ENCODE measurements at places on chromosomes 2 and 18. TPM values are rescaled to one million over a fixed set of nuclear protein-coding genes. Genes with fewer than 3 reads are reported as not detected.
A peak's percentile ranks its signal among the peaks of the same experiment; 100 is the strongest.

DNA sequence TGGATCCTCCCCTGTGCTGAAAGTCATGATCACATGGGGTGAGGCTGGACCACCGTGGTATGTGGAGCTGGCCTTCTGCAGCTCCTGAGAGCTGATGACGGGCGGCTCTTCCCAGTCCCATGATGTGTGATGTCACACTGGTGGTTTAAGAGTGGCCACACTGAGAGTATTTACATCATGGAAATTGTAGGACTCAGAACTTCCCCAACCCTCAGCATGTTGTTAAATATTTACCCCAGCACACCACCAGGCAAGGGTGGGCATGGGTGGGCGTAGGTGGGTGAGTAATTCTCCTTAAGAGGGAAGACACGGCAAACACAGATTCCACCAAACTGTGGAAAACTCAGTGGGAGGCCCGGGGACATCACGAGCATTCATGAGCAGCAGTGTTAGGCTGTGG lies 106.8 kb downstream of the ALPK2 start:
- no peaks in the 10 kb centered on the region for H3K4me1 ChIP-seq
- no peaks in the 10 kb centered on the region for H3K27me3 ChIP-seq
- H3K4me3 ChIP-seq, result no peak overlapping the region
- H3K27ac ChIP-seq, result no peak overlapping the region

- no peak overlapping the region for H3K4me3 ChIP-seq
- no peaks in the 10 kb centered on the region for H3K36me3 ChIP-seq
- H3K27ac ChIP-seq, result no peak overlapping the region
- H3K27me3 ChIP-seq, result no peaks in the 10 kb centered on the region
Observed at GRCh38 chr2:37794717-37795116, 123.3 kb upstream of the CDC42EP3 start.

The CSRNP3 gene
- 10.0 TPM for total RNA-seq

GRCh38 chr2:10444463-10444862 lies 3.7 kb downstream of the ODC1 start:
- no peaks in the 10 kb centered on the region for H3K27me3 ChIP-seq
- no peaks in the 10 kb centered on the region for H3K36me3 ChIP-seq
- H3K4me1 ChIP-seq, result peaks cover 9% of the 10 kb centered on the region
- no peak for DNase-seq
- no peak overlapping the region for H3K4me3 ChIP-seq

DNA sequence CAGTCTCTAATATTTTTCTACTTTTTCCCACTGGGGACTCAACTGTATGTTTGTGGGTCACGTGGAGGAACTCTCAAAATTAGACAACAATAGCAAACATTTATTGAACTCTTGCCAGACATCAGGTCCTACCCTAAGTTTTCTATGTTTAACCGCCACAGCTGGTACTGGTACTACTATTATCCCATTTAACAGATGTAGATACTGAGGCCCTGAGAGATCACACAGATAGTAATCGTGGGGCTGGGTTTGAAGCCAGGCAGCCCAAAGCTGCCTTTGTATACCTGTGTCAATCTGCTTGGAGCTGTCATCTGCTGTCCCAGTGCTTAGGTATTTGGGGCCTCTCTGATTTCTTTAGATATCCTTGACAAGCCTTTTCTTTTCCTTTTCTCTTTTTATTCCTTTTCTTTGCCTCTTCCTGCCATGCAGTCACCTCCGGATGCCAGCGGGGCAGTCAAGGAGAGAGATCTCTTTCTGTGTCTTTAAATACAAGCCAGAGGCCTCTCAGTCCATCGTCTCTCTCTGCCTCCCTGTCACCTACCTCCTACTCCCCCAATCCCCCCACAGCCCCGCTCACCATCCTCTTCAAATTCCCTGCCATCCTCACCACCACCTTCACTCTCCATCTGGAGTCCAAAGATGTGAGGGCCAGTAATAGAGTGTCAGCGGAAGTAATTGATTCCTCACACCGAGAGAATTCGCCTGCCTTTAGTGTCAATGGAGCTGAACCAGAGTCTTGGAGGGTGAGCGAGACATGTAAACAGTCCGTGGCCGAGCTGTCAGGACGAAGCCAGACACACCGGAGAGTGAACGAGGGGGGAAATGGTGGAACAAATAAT lies 23.4 kb downstream of the NRP2 start:
- peak overlapping the region; percentile 96 for H3K27ac ChIP-seq
- DNase-seq, result no peak
- no peak overlapping the region for H3K4me3 ChIP-seq
- no peaks in the 10 kb centered on the region for H3K27me3 ChIP-seq

GRCh38 chr2:108403494-108403893 lies 25.7 kb downstream of the SULT1C4 start:
- H3K4me1 ChIP-seq, result no peaks in the 10 kb centered on the region
- no peaks in the 10 kb centered on the region for H3K27me3 ChIP-seq
- H3K27ac ChIP-seq, result no peak overlapping the region
- H3K4me3 ChIP-seq, result no peak overlapping the region

The RAB31 gene
- 333 TPM for total RNA-seq

GRCh38 chr2:157840568-157841156 lies 35.5 kb downstream of the ACVR1 start:
- H3K27me3 ChIP-seq, result no peaks in the 10 kb centered on the region
- peaks cover 18% of the 10 kb centered on the region for H3K4me1 ChIP-seq
- no peak for DNase-seq
- H3K27ac ChIP-seq, result no peak overlapping the region
- H3K36me3 ChIP-seq, result no peaks in the 10 kb centered on the region

The FAM124B gene
- total RNA-seq, result 1.0 TPM

DNA sequence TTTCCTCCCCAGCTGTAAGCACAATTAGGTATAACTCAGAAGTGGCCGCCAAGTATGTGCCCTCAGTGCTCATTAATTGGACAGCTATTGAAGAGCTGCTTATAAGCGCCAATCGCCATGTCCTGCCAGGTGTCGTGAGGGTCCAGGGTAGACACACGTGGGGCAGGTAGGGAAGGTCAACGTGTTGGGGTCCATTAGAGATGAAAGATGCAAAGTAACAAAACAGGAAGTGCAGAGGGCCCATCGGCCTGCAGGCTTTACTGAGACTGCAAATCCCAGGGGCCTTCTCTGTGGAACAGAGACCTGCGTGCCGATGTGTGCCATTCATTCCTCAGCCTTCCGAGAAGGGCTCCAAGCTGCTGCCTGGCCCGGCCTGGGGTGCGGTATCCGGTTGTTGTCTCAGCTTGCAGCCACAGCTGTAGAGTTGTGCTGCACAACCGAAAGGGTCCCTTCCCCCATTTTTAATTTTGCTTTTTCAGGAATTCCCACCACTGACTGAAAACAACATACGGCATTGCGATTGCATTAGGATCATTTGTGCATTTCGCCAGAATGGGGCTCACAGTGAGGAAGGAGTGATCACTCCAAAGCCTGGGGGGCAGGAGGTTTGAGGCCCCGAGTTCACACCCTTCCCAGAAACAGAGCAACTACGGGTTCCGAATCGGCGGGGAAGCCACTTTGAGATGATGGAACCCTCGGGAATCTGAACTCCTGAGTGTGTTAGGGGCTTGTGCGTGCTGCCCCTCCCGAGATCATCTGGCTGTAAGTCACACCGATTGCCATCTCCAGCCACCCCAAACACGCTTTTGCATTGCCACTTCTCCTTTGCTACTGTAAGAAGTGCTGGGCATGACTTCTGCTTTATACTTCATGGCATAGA lies 94.3 kb downstream of the TSHZ1 start:
- H3K27me3 ChIP-seq, result no peaks in the 10 kb centered on the region
- no peak overlapping the region for H3K4me3 ChIP-seq
- DNase-seq, result no peak
- H3K4me1 ChIP-seq, result no peaks in the 10 kb centered on the region
- no peaks in the 10 kb centered on the region for H3K36me3 ChIP-seq
- H3K27ac ChIP-seq, result no peak overlapping the region

- no peak overlapping the region for H3K27ac ChIP-seq
- no peak overlapping the region for H3K4me3 ChIP-seq
- peaks cover 9% of the 10 kb centered on the region for H3K4me1 ChIP-seq
- H3K36me3 ChIP-seq, result no peaks in the 10 kb centered on the region
Observed at GRCh38 chr18:5625076-5625475, 81.3 kb upstream of the EPB41L3 start.

- no peak overlapping the region for H3K27ac ChIP-seq
- H3K4me3 ChIP-seq, result no peak overlapping the region
- H3K4me1 ChIP-seq, result no peaks in the 10 kb centered on the region
- no peak for DNase-seq
Observed at GRCh38 chr2:22134421-22134820, 1010.7 kb downstream of the TDRD15 start.

DNA sequence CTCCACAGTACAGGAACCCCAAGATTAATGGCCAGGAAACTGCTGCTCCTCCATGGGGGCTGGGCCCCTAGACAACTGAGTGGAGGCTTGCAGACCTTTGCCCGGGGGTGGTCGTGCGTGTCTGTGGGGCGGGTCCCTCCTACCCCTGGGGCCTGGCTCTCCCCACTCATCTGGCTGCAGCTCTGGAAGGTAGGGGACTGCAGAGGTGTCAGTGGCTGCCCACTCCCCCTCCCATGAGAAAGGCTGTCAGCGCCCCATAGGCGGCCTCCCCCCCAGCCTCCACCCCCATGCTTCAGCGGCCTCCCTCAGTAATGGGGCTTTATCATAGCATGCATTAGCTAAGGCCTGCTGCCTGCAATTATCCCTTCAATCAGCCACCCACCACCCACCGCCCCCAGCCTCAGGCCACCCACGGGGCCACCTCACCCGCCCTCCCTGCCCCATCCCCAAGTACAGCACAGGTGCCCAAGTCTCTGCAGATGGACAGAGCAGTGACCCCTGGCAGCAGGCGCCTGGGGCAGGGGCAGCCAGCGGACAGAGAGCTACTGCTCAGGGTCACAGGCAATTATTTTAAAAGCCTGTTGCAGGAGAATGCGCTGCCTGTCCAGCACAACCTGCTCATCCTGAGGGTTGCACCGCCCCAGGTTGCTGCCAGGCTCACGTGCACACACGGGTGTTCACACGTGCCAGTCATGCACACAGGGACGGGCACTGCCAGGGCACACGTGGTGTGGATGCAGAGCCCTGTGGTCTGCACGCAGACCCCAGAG lies 9.1 kb upstream of the ECEL1 start:
- peaks cover 9% of the 10 kb centered on the region for H3K4me1 ChIP-seq
- no peaks in the 10 kb centered on the region for H3K27me3 ChIP-seq
- no peak for DNase-seq

The TXNDC2 gene
- total RNA-seq, result 0.25 TPM

GRCh38 chr2:61471905-61472805 lies 1.3 kb upstream of the USP34 start:
- H3K4me3 ChIP-seq, result peak overlapping the region; percentile 76
- H3K27ac ChIP-seq, result peak overlapping the region; percentile 99
- peak; percentile 61 for DNase-seq
- peaks cover under 1% of the 10 kb centered on the region for H3K36me3 ChIP-seq

- H3K27me3 ChIP-seq, result no peaks in the 10 kb centered on the region
- no peak overlapping the region for H3K4me3 ChIP-seq
- H3K4me1 ChIP-seq, result no peaks in the 10 kb centered on the region
- no peak for DNase-seq
- H3K36me3 ChIP-seq, result peaks cover 61% of the 10 kb centered on the region
- H3K27ac ChIP-seq, result no peak overlapping the region
Observed at GRCh38 chr2:200944467-200945394, 18.7 kb downstream of the ORC2 start.
